ENCODE measurements at places on chromosomes 1 and 21.

DNA sequence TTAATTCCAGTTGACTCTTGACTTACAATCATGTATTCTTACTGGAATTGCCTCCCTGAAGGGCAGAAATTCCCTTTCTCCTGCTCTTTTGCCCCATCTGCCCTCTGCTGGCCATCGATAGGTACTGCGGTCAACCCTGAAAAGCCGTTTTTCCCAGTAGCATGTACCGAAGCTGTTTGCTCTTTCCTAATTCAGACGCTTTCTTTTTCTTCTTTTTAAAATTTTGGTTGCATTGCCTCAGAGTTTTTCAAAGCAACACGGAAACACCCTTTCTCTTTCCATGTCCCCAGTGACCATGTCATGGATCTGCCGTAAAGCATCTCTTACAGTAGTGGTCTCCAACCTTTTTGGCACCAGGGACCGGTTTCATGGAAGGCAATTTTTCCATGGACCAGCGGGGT, 164.2 kb upstream of the C1orf21 start:
- peak; percentile 25 for DNase-seq

- DNase-seq = no peak
Observed at GRCh38 chr1:193448682-193449461, 262.5 kb upstream of the B3GALT2 start.

- no peak for DNase-seq
Observed at GRCh38 chr1:156420205-156421061, 51.4 kb downstream of the RHBG start.

DNA sequence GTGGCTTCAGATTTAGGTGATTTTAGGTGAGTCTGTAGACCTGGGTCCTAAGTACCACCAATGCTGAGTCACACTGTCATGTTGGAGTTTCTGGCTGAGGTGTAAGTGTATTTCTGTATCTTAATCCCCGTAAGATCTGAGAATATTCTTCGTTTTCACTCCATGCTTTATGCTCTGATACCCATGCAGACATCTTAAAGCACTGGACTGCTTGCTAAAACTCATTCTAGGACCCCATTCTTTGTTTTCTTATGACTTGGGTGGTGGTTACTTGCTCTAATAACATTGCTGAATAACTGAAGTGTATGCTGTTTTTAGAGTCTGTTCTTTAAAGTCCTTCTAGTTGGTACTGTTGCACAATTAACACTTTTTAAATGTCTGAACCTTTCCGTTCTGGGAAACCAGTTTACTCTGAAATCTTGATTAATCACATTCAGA, 36.6 kb downstream of the CDC42 start:
- no peak for DNase-seq

GRCh38 chr1:184049291-184049690, 2.2 kb upstream of the TSEN15 start:
- peak; percentile 57 for DNase-seq

- DNase-seq = no peak
Observed at GRCh38 chr1:194829492-194829891, 1643.1 kb upstream of the B3GALT2 start.
